Activated T-helper 2 cell treated with anti-CD3 and anti-CD28 coated beads, Interferon-gamma antibody, Interleukin-2, Interleukin-4, amounts not matched to agents 10 μg/mL and 5 μg/mL and 100 μg/mL, durations not matched to agents 14 hours and 24 hours and 36 hours (primary cell): ENCODE measurements at places on chromosomes 16 and 17. TPM values are rescaled to one million over a fixed set of nuclear protein-coding genes. Genes with fewer than 3 reads are reported as not detected.

The RNF151 gene
- 0.39 TPM in 1 of 2 replicates, not detected in the other for total RNA-seq

The NDRG4 gene
- total RNA-seq, result 3.1 and 3.6 TPM in 2 replicates

DNA sequence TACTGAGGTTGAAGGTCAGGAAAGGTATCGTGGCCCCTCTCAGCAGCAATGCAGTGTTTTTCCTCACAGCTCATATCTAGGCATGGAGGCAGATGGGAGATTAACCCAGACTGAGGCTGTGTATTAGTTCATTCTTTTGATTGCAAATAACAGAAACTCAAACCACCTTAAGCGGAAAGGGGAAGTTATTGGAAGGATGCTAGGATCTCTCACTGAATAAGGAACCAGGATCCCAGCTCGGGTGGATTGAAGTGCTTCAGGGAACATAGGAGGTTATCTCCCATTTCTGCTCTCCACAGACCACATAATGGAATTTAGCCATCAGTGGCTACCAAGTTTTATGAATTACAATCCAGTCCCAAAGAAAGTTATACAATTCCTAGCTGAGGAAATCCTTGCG lies 8.2 kb downstream of the ZNF689 start:
- DNase-seq, result no peak
- H3K27ac ChIP-seq, result peak overlapping the region; percentile 4
- peaks cover 7% of the 10 kb centered on the region for H3K4me1 ChIP-seq
- no peak overlapping the region for H3K4me3 ChIP-seq
- H3K36me3 ChIP-seq, result peaks cover 53% of the 10 kb centered on the region

The KRT31 gene
- total RNA-seq, result not detected in 2 replicates

The OR2C1 gene
- total RNA-seq, result not detected in 2 replicates

GRCh38 chr17:57115377-57115776 lies 30.3 kb downstream of the AKAP1 start:
- H3K4me3 ChIP-seq, result no peak overlapping the region
- H3K4me1 ChIP-seq, result no peaks in the 10 kb centered on the region
- peaks cover 42% of the 10 kb centered on the region for H3K36me3 ChIP-seq
- H3K27me3 ChIP-seq, result no peaks in the 10 kb centered on the region
- H3K27ac ChIP-seq, result no peak overlapping the region

DNA sequence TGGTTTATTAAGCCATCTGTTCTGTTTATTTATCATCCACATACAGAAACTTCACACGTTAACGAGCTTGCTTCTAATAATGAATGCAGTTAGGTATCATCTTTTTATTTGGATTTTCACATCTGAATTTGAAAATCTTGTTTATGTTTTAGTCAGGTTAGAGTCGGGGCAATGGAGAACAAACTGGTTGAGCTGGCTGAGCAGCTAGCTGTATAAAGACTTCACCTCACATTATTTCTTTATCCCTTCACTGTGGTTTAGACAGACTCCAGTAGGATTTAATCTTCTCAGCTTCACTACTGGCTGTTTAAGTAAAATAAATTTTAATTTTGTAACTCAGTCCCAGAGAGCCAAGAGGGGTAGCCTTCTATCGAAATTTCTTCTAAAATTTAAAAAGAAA lies 415.9 kb downstream of the RBFOX1 start:
- no peak for DNase-seq
- H3K4me1 ChIP-seq, result no peaks in the 10 kb centered on the region
- H3K4me3 ChIP-seq, result no peak overlapping the region
- no peaks in the 10 kb centered on the region for H3K27me3 ChIP-seq
- no peak overlapping the region for H3K27ac ChIP-seq

The SKAP1 gene
- total RNA-seq, result 60.5 and 67.9 TPM in 2 replicates

- no peaks in the 10 kb centered on the region for H3K4me1 ChIP-seq
- H3K4me3 ChIP-seq, result no peak overlapping the region
- H3K36me3 ChIP-seq, result no peaks in the 10 kb centered on the region
These were observed 61.5 kb upstream of the B4GALNT2 start for GRCh38 chr17:49071106-49071505.

The NPIPA5 gene
- total RNA-seq, result 13.8 and 16.0 TPM in 2 replicates

The HOXB13 gene
- total RNA-seq, result not detected in 2 replicates

DNA sequence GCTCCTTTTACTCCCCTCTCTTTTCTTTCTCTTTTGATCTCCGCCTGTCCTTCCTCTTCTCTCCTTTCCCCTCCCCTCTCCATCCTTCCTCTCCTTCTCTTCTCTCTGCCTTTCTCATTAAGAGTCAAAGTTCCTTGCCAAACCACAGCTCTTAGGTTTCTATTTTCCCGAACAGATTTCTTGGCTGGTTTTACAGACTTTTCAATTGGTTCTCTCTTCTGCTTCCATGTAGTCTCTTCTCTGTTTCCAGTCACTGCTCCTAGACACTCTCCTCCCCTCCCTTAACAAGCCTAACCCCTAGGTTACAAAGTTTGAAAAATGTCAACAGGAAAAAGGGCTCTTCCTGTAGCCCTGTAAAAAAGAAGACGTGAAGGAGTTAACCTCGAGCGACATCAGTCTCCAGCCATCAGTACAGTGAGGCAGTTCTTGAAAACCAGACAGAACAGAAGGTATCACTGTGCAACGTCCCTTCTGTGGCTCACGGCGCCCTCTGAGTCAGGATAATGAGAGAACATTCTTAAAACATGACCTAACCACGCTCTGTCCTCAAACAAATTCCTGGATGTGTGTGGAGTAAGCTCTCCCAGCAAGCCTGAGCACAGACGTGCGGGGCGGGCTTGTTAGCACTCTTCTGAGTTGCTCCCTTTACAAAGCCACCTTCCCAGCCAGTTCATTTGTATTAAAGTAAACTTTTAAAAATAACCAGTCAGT lies 11.6 kb upstream of the MARCHF10 start:
- no peaks in the 10 kb centered on the region for H3K4me1 ChIP-seq
- H3K4me3 ChIP-seq, result no peak overlapping the region
- no peak for DNase-seq
- H3K36me3 ChIP-seq, result no peaks in the 10 kb centered on the region
- peaks cover 18% of the 10 kb centered on the region for H3K27me3 ChIP-seq
- H3K27ac ChIP-seq, result no peak overlapping the region

The TBC1D3L gene
- total RNA-seq, result 18.1 and 22.5 TPM in 2 replicates

DNA sequence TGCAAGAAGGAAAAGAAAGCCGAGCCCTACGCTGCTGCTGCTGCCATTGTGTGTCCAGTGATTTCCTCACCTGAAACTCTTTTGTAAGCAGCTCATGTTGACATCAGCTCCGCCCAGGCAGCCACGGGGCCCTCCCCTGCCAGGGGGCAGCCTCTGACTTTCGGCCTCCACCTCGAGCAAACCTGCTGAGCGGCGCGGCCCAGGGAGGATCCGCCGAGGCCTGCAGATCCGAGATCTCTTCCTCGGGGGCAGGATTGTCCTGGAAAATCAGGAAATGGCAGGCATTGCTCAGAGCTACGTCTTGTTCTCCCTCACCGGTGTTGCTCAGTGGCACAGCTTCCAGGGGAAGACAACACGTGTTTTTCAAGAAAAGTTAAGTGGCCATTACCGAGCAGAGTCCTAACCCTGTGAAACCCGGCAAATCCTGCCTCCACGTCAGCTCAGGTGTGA lies 35.6 kb upstream of the ZNF750 start:
- H3K27me3 ChIP-seq, result no peaks in the 10 kb centered on the region
- H3K36me3 ChIP-seq, result peaks cover 56% of the 10 kb centered on the region
- no peak for DNase-seq
- H3K4me1 ChIP-seq, result peaks cover 46% of the 10 kb centered on the region
- H3K4me3 ChIP-seq, result no peak overlapping the region

The FSCN2 gene
- total RNA-seq, result 1.1 TPM in 2 replicates

The STAT3 gene
- 250 and 262 TPM in 2 replicates for total RNA-seq

The KRT28 gene
- not detected in 2 replicates for total RNA-seq

DNA sequence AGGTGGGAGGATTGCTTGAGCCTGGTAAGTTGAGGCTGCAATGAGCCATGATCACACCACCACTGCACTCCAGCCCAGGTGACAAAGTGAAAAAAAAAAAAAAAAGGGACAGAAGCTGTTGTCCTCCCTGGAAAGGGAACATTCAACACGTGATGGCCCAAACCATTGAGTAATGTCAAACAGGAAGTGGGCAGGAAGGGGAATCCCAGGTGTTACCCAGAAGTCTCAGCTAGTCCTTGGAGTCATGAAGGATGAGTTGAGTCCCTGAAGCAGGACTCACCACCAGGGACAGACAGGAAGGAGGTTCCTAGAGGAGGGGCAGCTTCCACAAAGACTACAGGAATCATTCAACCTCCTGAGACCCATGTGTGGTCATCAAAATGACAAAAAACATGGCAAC lies 19.8 kb upstream of the CMIP start:
- no peaks in the 10 kb centered on the region for H3K27me3 ChIP-seq
- no peak for DNase-seq
- no peaks in the 10 kb centered on the region for H3K36me3 ChIP-seq
- H3K4me1 ChIP-seq, result peaks cover 12% of the 10 kb centered on the region

The G6PC1 gene
- total RNA-seq, result not detected in 2 replicates
